ENCODE measurements at places on chromosomes 3 and 15.

- peak; percentile 1 for DNase-seq
Observed at GRCh38 chr3:24264748-24265158, 229.9 kb downstream of the THRB start.

DNA sequence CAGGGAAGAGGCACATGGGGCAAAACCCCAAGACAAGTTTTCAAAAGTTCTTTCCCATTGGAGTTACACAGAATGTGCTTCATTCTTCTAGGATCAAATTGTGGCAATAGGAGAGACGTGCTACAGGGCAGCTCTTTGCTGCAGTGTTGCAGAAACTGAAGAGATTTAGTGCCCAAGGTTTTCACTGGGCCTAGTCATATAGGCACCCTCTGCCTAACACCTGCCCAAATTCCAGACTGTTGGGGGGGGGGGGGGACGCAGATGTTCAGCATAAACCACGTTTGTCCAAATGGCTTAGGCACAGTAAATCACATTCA lies 346.8 kb upstream of the ZNF717 start:
- DNase-seq: no peak

GRCh38 chr3:187040516-187041361 lies 98.6 kb downstream of the RPL39L start:
- no peak for DNase-seq

DNA sequence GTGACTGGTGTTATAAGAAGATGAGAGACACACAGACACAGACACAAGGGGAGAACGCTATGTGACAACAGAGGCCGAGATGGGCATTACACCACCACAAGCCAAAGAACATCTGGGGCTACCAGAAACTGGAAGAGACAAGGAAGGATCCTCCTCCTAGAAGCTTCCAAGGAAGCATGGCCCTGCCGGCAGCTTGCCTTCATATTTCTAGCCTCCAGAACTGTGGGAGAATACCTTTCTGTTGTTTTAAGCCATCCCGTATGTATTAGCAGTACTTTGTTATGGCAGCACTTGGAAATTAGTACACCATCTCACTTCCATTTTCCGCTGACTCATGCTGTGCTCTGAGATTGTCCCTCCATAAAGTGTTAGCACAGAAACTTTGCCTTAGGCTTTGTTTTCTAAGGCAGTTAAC lies 38.7 kb upstream of the CA12 start:
- peak; percentile 54 for DNase-seq

DNA sequence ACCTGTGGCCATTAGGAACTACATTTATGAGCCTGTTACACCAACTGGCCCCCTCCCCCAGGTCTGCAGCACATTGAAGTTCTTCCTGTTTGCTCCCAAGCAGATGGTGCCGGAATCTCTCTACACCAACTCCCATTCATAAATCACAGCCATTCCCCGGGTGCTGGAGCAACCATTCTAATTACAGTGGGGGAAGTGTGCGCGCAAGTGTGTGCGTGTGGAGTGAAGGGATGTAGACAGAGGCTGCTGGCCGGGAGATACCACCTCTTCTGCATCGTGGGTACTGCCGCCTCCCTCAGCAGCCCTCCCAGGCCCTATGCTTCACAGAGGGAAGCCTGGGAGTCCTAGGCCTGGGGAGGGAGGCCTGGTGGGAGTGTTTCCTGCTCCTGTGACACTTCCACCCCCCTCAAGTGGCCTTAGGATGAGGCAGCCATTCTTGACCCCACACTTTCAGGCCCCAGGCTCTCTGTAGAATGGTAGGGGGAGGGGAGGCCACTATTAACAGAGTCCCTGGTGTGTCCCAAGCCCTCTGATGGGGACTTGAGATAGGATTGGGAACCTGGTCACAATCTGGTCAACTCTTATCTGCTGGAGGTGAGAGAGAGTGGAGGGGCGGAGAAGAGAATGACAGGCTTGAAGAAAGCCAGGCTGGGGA lies 69.1 kb downstream of the MAGEF1 start:
- DNase-seq: no peak

Data from MV-4-11 (cell line).